ENCODE measurements at places on chromosomes 13 and 19. TPM values are rescaled to one million over a fixed set of nuclear protein-coding genes. Genes with fewer than 3 reads are reported as not detected.

The WDR62 gene
- 0.07 TPM for polyA plus RNA-seq

The CRLF1 gene
- polyA plus RNA-seq = not detected

The FAM216B gene
- polyA plus RNA-seq = not detected

The BICRA gene
- 0.45 TPM for polyA plus RNA-seq

The PLEKHJ1 gene
- polyA plus RNA-seq = 148 TPM

The EPS8L1 gene
- polyA plus RNA-seq = not detected

The ZBTB32 gene
- 1.3 TPM for polyA plus RNA-seq

The KLK4 gene
- polyA plus RNA-seq = not detected

The CEACAM6 gene
- not detected for polyA plus RNA-seq

The CEACAM20 gene
- polyA plus RNA-seq = not detected

The SHD gene
- not detected for polyA plus RNA-seq

The SKA3 gene
- polyA plus RNA-seq = not detected

The IL12RB1 gene
- 15.8 TPM for polyA plus RNA-seq

The CYP4F12 gene
- polyA plus RNA-seq = not detected

The WDR87 gene
- not detected for polyA plus RNA-seq

The FCGBP gene
- polyA plus RNA-seq = 1.7 TPM

The CEACAM7 gene
- not detected for polyA plus RNA-seq

The EHD2 gene
- polyA plus RNA-seq = not detected

The C19orf67 gene
- not detected for polyA plus RNA-seq

The PVR gene
- not detected for polyA plus RNA-seq

The DKKL1 gene
- 2.8 TPM for polyA plus RNA-seq

The ADAT3 gene
- 4.0 TPM for polyA plus RNA-seq

The LILRB3 gene
- 0.29 TPM for polyA plus RNA-seq

The F2RL3 gene
- polyA plus RNA-seq = not detected

The LAIR1 gene
- 149 TPM for polyA plus RNA-seq

The NOVA2 gene
- not detected for polyA plus RNA-seq

The CGB7 gene
- not detected for polyA plus RNA-seq

The PRTN3 gene
- polyA plus RNA-seq = not detected

The TRPC4 gene
- polyA plus RNA-seq = not detected

The NKPD1 gene
- polyA plus RNA-seq = not detected

The ERCC5 gene
- 37.4 TPM for polyA plus RNA-seq

The LHB gene
- not detected for polyA plus RNA-seq

The ZNF442 gene
- polyA plus RNA-seq = not detected

The CCDC169 gene
- polyA plus RNA-seq = 0.46 TPM

The PRODH2 gene
- polyA plus RNA-seq = not detected

The PSG1 gene
- not detected for polyA plus RNA-seq

The TMPRSS9 gene
- polyA plus RNA-seq = not detected

The WTIP gene
- polyA plus RNA-seq = not detected

The SIX5 gene
- polyA plus RNA-seq = not detected

The CYP2A7 gene
- not detected for polyA plus RNA-seq

The WDR88 gene
- polyA plus RNA-seq = 0.43 TPM

The SOX21 gene
- polyA plus RNA-seq = not detected

The SLC7A10 gene
- not detected for polyA plus RNA-seq

The RETN gene
- not detected for polyA plus RNA-seq

The CASP14 gene
- polyA plus RNA-seq = not detected

Data from naive B cell (primary cell).